Stimulated activated CD8-positive, alpha-beta memory T cell treated with anti-CD3 and anti-CD28 coated beads, Interleukin-2, amount 100 ng/mL, for 1 hour (primary cell): ENCODE measurements at places on chromosomes 7 and 10.

GRCh38 chr10:87659571-87660483 is at the start of gene PAPSS2:
Gene PAPSS2 (plus strand): TSS chr10:87659878. CDS start chr10:87659982, 104 bp downstream.
- DNase-seq, result no peak

GRCh38 chr10:18351421-18351820 is 211.2 kb downstream of the CACNB2 start:
- no peak for DNase-seq

DNA sequence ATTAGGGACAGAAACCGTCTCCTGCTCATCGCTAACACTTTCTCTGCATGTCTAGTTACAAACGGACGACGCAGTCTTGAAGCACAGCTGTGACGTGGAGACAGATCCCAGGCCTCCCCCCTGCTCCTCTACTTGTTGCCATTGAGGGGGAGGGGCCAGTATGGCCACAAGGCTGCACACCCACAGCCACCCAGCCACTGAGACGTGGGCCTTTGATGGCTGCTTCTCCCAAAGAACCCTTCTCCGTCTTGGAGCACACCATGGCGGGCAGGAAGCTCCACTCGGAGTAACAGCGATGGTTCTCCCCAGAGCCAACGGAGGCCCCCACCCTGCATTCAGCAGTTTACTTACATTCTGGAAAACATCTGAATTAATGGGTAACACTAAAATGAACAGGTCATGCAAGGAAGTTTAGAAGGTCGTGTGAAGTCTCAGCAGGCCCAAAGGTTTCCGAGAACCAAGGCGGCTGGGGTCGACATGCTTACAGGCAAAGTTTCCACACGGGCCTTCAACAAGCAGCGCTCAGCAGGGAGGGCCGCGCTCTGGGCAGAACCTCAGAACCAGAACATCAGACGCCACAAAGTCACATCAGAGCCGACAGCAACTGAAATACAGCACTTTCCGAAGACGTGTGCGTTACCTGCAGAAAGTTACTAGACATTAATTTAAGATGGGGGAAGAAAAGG is 169.6 kb downstream of the DIP2C start:
- DNase-seq, result no peak

DNA sequence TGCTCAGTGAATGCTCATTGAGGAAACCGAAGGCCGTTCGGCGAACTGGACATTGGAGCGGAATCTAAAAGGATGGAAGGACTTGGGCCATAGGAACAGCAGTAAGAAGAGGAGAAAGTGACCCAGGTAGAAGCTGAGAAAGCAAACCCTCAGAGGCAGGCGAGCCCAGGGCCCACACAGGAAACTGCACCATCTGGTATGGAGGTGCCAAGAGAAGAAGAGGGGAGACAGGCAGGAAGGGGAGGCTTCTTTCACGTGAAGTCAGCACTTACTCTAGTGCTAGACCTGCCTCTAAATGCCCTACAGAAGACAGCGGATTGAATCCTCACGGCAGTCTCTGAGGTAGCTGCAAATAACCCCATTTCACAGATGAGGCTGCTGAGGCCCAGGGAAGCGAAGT is 10.2 kb upstream of the CRHR2 start:
- DNase-seq, result no peak

GRCh38 chr7:35339811-35340210 is 85.9 kb upstream of the TBX20 start:
- DNase-seq, result no peak
